ENCODE measurements at places on chromosomes 7 and 10. TPM values are rescaled to one million over a fixed set of nuclear protein-coding genes. Genes with fewer than 3 reads are reported as not detected.

PPP1R17 gene
- not detected for total RNA-seq

OR6B1 gene
- not detected for total RNA-seq

DNA sequence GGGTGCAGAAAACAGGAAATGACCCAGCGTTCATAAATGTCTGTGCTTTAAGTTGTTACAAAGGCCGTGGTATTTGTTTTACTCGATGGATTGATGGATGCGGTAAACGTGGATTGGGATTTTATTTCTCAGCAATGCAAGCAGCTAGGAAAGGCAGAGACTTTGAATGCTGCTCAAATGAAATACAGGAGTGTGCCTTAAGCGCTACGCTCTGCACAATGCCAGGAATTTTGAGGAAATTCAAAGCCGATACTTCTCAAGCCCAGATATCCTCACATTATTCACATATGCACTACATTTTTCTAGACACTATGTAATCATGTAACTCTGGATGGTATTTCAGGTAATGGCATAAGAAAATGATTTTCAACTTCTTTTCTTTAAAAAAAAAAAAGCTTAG lies 514.3 kb upstream of the ADARB2 start:
- no peak for DNase-seq

DNA sequence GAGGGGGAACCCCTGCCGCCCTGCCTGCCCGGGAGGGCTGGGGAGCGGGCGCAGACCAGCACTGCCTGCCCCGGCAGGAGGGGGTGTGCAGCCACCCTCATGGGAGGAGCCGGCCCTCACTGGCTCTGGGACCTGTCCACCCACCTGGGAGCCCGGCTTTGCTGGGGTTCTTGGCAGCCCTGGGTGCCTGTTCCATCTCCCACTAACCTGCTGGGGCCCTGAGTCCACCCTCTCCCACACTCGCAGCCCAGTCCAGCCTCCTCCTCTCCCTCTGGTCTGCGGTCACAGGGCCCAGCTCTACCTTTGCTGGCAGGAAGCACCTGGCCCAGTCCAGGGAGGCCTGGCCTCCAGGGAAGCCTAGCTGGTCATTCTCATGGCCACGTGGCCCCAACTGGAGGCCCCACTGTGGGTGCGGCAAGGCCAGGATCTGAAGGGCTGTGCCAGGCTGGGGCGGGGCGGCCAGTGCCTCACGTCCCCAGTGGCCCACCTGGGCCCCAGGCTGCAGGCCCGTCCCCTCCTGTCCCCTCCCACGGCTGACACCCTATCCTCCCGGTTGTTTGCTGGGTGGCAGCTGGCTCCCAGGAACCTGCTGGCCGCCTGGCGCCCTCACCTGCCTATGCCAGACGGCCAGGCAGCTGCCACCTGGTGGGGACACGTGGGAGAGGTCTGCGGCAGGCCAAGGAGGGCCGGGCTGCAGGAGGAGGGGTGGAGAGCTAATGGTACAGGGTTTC lies at the start of gene TMEM184A:
Gene TMEM184A (minus strand): TSS at position 393 of the 731 bp plus-strand sequence. CDS start 721 bp downstream, outside the sequence.
- no peak for DNase-seq

DNA sequence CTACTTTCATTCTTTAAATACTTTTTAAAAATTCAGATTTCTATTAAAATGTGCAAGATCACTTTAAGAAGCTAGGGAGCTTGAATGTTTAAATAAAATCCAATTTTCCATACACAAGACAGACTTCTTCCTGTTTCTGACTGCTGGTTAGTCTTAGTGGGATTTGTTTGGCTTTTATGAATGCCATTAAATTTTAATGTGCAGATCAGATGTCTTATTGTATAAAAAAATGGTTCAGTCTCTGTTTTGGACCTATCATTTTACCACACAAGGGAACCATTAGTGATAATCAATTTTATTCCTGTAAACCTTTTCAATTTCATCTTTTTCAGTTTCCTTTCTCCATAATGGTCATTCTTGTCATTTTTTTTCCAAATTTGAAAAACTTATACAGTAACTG lies 63.2 kb downstream of the VCL start:
- DNase-seq = no peak

GRCh38 chr10:72133517-72133916 lies 45.2 kb upstream of the SPOCK2 start:
- DNase-seq = no peak

DNA sequence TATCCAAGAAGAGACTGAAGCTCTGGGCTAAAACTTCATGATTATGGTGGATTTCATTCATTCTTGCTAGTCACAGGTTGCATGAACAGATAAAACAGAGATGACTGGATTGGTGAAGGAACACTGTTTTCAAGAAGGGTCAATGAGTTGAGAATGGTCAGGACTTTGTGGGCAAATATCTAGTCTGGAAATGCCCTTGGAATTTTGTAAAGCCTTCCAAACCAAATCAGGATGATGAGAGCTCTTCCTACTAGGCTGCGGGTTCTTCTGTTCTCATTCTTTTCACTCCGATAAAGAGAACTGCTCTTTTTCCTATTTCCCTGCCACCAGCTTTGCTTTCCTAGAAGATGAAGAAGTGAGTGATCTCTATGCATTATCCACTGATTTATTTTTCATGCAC lies 171.4 kb downstream of the ARID5B start:
- no peak for DNase-seq

DNA sequence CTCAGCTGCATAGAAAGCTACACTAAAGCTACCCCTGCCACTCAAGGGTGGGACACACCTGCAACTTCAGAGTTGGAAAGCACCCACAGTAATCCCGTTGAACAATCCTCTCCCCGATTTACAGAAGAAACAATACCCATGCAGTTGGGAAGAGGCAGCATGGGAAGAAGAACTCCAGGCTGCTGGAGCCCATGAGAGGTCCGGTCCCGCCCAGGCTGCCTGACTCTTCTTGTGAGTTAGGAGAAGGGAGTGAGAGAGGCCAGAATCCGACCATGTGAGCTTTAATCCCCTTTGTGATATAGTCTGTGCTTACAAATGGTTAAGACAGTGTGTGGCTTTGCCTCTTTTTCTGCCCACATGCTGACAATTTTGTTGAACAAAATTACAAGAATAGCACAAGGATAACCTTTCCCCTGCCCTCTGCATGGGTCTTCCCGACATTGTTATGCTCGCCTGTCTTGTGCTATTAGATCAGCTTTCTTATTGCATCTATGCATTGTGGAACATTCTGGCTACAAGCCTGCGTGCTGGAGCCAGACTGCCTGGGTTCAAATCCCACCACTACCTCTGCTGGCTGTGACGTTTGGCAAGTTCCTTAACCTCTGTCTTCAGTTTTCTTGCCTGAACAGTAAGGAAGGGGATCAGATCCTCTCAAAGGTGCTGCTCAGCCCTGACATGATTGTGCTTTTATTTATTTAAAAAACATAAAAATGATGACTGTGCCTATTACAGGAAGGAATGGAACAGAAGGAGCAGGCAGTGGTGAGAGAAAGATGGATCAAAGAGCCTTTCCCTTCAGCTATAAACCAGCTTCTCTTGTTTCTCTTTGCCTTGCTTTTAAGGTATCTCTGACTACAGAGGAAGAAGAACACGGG lies 56.0 kb downstream of the BPGM start:
- DNase-seq = no peak

All from dermis microvascular lymphatic vessel endothelial cell (primary cell).